ENCODE measurements at places on chromosomes 2 and 18.

- no peak for DNase-seq
These were observed 60.6 kb upstream of the CUL3 start for GRCh38 chr2:224645722-224646121.

GRCh38 chr18:41072946-41073345 is 882.1 kb upstream of the PIK3C3 start:
- no peak for DNase-seq

DNA sequence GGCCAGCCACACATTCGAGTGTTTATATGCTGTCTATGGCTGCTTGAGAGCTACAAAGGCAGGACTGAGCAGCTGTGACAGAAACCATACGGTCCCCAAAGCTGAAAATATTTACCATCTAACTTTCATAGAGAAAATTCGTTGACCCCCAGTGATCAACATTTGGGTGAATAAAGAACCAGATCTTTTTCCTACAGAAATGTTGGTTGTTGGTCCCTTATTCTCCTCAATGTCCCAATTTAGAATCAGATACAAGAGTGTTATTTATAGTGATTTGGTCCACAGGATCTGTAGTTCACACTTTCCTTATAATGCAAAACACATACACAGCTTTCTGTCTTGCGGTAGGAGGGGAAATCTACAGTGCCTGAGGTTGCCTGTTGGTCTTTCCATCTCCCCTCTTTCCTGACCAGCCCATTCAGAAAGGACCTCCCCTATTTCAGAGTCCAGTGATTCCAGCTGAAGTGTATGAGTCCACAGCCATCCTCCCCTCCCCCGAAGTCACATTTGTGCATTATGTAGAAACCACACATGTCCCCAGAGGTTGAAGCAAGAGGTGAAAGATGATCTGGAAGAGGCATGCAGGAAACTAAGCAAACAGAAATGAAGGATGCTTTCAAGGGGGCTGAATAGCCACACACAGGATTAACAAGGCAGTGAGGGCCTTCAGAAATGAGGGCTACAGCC is 61.9 kb downstream of the SPRED2 start:
- DNase-seq = no peak

- no peak for DNase-seq
These were observed 4.2 kb downstream of the TFPI start for GRCh38 chr2:187549951-187550555.

DNA sequence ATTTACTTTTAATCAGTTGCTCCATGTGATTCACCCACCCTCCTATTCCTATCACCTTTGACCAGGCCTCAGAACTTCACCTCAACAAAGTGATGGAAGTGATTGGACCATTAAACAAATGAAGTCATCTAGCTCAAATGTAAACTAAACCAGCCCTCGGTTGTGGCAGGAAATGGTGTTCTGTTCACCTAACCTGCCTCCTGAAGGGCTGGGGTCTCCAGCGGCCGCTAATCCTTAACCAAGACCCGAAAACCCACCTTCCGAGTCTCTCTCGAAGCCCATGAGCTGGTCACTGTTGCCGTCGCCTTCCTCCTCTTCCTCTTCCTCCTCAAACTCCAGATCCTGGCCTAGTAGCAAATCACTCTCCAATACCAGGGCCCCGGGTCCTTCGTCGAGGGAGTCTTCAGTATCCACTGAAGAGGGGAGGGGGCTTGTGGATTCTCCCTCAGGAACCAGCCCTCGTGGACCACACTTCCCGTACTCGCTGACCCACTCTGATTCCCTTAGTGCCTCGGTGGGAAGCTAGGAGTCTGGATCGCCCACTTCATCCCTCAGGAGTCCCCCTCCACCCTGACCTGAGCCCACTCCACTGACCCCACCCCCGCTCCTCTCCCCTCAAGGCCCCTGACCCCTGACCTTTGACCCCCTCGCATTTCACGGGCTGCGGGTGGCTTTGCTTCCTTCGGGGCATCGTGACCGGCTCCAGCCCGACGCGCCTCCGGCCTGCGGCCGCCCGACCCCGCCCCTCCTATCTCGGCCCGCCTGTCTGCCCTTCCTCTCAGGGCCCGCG is 503 bp downstream of the ZNF513 start:
- DNase-seq = peak; percentile 56

GRCh38 chr18:26772691-26773090 is 92.8 kb downstream of the AQP4 start:
- DNase-seq = no peak

GRCh38 chr2:45559436-45559835 is 51.6 kb downstream of the SRBD1 start:
- DNase-seq = no peak

DNA sequence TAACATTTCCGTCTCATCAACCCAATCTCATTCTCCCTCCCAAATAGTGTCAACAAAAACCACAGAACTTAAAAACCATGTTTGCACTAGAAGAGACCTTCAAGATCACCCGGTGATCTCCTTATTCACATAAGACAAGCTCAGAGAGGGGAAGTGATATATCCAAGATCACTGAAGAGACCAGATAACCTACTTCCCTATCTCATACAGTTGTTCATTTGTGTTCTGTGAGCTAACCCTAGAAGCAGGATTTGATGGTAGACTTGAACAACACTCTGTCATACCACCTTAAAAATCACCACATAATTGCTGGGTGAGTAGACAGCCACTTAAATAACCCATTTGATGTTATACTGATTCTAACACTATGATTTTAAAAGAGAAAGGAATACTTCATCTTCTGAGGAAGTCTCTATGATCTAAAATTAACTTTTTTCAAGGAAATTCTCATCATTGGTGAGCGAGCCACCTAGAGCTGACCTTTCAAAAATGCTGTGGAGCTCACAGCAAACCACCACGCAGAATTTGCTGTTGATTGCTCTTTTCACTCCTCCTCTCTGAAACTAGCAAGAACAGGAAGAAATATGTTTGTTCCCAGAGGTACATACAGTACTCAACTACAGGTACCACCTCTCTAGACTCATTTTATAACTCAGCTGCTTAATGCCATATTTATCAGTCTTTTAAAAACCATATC is 15.1 kb downstream of the AAK1 start:
- DNase-seq = no peak

- no peak for DNase-seq
These were observed 3.8 kb downstream of the COBLL1 start for GRCh38 chr2:164837807-164838206.

- DNase-seq = peak; percentile 36
These were observed 11.8 kb upstream of the DUSP2 start for GRCh38 chr2:96156926-96157648.

DNA sequence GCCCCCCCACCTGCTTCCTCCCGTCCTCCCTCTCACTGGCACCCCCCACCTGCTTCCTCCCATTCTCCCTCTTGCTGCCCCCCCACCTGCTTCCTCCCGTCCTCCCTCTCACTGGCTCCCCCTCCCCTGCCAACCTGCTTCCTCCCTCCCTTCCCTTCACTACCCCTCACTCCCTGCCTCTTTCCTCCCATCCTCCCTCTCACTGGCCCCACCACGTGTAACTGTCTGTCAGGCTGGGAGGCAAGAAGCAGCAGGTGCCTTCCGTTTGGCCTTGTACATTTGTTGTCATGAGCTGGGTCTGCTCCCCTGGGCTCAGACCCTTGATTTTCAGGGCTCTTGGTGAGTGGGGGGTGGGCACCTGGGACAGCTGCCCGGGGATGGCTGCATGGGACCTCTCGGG is 19.1 kb downstream of the RTP5 start:
- no peak for DNase-seq

GRCh38 chr2:168317282-168317681 is 69.9 kb upstream of the STK39 start:
- DNase-seq = no peak

DNA sequence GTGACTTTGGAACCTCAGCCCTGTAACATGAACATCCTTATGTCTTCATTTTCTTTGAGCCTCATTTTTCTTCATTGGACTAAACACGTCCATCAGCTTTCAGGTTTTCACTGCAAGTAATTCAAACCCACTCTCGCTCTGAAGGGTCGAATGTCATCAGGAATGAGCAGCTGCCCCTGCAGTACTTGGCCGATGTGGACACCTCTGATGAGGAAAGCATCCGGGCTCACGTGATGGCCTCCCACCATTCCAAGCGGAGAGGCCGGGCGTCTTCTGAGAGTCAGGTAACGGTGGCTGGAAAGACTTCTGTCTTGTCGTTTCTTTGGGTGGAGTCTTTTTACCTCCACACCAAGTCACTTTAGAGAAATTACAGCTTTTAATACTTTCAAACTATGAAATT is 39.1 kb upstream of the PRLH start:
- DNase-seq = no peak

DNA sequence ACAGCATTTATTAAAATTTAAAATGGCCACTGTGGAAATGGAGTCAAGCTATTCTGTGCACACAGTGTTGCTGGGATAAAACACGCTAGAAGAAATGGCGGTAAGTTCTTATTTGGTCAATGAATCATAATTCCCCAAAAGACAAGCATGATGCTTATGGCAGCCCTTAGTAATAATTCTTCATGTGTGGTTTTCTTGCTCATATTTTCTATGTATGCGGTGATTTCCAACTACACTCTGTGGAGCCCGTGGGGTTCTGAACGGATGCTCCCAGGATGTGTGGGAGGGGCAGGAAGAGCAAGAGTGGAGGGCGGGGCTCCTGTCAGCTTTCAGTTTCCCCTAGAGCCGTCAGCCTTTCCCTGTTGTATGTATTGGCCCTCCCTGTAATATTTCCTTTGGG is 91.7 kb upstream of the RMDN2 start:
- DNase-seq = no peak

- peak; percentile 36 for DNase-seq
These were observed 2.6 kb downstream of the TRAK2 start for GRCh38 chr2:201448701-201449100.

- no peak for DNase-seq
These were observed 418.7 kb downstream of the MEIS1 start for GRCh38 chr2:66853585-66853984.

DNA sequence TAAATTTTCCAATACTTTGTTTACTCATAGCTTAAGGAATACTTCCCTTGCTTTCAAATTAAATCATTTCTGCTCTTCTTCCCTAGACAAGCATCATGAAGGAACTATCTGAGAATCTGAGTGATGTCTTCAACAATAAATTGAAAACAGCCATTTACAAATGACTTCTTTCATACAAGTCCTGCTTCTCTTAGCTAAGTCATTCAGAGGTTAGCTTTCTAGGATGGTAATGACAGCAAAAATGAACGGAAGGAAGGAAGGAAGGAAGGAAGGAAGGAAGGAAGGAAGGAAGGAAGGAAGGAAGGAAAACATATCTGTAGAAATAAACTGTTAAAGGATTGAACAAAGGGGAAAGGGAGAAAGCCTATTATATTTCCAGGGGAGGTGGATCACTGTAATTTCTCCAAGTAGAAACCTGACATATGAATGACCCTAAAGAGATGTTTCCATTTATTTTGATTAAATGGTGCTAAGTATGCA is 335.0 kb upstream of the KYNU start:
- no peak for DNase-seq

DNA sequence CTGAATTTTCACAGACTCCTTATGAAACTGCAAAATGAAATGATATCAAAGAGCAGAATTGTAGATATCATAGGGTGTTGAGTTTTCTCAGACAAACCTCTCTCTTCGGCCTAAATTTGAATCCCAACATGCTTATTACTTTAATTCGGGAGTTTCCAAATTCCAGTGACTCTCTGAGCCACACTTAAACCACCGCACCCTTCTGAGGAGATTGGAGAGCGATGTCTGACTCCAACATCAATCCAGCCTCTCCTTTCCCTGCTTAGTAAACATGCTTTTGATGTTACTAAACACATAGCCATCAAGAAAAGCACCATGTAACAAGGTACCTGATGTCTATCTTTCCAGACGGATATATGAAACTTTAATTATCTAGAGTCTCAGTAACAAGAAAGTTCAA is 103.1 kb upstream of the ARHGAP28 start:
- DNase-seq = no peak

DNA sequence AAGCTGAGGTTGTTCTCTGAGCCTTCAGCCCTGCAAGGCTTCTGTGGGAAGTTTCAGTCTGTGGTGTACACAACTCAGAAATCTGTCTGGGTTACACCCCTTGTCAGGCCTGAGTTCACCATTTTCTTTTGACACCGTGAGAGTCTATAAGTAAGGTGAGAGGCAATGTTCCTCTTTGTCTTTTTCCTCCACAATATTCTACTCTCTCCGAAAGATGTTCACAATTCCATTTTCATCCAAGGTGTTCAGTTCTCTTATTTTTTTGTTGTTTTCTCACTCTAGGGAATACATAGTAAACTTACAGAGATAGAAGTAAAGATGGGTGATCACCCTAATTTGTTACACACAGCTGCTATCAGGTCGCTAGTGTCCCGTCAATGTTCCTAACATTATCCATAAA is 3.2 kb downstream of the ERMN start:
- no peak for DNase-seq

- no peak for DNase-seq
These were observed 98.6 kb downstream of the NOL10 start for GRCh38 chr2:10591207-10591606.

DNA sequence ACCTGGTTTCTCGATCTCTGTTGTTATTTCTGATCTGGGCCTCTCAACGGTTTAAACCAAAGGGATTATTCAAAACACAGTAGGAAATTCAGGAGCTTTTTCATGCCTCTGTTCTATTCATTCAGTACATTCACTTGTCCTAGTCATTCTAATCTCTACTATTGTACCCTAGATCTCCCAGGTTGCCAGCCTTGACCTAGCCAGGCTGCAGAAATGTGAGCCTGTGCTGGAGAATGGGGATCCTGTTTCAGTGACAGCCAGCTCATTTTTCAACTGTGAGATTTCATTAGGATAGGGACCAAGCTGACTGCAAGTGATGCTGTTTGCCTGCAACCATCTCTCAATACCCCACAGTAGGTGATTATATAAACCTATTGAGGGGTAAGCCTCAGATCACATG is 186.2 kb downstream of the CMPK2 start:
- no peak for DNase-seq

DNA sequence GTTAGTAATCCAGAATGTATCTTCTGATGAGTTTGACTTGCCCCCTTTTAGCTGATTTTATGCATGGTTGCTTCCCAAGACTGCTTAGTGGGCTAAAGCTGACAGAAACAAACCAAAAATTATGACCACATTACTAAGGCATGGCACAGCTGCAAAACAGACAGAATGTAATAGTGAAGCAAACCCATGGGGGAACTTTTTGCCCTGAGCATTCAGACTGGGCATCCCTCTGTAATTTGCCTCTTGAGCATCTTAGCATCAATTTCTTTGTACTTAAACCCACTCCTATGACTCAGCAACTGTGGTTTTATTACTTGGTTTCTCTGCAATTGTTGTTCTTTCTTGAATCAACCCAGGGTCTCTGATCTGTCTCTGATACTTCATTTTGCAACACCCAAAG is 487.3 kb upstream of the DCC start:
- no peak for DNase-seq

All from CD4-positive, alpha-beta T cell treated with Interferon gamma for 1 hour (primary cell).